Spinal cord (tissue), 10 donors: ENCODE measurements at places on chromosomes 16 and 17. TPM values are rescaled to one million over a fixed set of nuclear protein-coding genes. Genes with fewer than 3 reads are reported as not detected.

DNA sequence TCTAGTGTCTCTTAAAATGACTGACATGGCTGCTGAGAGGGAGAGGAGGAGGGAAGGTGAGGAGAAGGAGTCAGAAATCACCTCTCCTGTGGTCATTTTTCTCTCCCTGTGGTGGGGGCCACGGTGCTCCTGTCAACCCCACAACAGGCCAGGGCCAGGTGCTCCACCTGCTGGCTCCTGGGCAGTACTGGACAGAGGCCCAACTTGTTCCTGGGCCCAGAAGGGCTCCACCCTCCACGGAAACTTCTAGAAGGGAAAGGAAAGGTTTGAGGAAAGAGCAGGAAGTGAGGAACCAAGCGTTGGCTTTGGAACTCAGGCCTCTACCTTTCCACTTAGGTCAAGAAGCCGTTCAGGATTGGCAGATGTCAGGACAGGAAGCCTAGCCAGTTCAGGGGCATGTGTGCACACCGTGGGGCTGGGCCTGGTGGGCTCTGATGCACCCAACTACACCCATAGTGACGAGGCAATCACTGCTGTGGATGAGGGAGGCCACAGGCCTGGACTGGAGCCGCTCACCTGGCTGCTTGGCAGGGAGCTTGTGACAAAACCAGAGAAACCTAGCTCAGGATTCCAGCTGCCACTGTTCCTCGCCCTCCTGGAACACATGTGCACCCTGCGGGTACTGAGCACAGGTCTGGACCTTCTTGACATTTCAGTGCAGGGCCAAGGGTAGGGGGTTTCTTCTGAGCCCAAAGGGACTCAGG lies 36.1 kb downstream of the WNT3 start:
- H3K4me1 ChIP-seq: peaks cover 20% of the 10 kb centered on the region
- peaks cover 28% of the 10 kb centered on the region for H3K36me3 ChIP-seq
- no peaks in the 10 kb centered on the region for H3K27me3 ChIP-seq
- DNase-seq: no peak

- no peak overlapping the region for H3K27ac ChIP-seq
- no peaks in the 10 kb centered on the region for H3K4me1 ChIP-seq
- peaks cover 21% of the 10 kb centered on the region for H3K36me3 ChIP-seq
Observed at GRCh38 chr17:47629826-47630225, 19.9 kb upstream of the KPNB1 start.

DNA sequence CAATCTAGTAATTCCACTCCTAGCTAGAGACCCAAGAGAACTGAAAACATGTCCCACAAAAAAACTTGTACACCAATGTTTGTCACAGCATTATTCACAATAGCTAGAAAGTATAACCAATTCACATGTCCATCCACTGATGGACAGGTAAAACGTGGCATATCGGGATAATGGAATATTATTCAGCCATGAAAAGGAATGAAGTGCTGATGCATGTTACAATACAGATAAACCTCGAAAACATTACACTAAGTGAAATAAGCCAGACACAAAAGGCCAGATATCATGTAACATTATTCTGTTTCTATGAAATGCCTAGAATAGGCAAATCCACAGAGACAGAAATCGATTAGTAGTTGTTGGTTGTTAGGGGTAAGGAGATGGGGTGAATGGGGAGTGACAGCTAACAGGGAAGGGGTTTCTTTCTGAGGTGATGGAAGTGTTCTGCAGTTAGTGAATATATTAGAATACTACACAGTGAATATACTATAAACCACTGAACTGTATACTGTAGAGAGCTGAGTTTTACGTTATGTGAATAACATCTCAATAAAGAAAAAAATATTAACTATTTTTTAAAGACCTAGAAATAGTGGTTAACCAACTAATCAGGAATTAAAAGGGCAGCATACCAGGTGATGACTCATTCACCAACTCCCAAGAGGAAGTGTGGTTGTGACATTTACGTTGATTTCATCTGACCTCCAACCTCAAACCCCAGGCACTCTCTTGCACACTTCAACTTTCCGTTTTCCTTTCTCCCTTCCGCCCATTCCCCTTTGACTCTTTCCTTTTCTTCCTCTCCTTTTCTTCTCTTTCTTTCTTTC lies 48.6 kb downstream of the GAS7 start:
- DNase-seq: no peak
- no peak overlapping the region for H3K4me3 ChIP-seq
- no peak overlapping the region for H3K27ac ChIP-seq
- no peaks in the 10 kb centered on the region for H3K36me3 ChIP-seq
- H3K27me3 ChIP-seq: no peaks in the 10 kb centered on the region
- H3K4me1 ChIP-seq: peaks cover 22% of the 10 kb centered on the region

DNA sequence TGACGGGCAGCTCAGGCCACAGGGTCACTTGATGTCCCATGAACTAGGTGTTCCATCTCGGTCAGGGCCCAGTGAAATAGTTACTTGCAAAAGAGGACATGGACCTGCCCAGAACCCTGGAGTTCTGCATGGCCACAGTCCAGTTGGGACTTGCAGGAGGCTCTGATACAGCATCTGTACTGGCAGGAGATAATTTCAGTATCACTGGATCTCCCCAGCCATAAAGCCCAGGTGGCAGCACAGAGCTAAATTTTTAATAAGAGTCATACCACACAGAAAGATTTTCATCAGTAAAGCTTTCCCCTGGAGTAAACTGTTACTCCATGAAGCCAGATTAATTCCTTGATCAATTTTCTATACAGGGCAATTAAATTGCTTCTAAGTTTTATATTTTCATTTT lies 18.0 kb upstream of the SLC16A5 start:
- DNase-seq: no peak
- peaks cover 7% of the 10 kb centered on the region for H3K4me1 ChIP-seq
- H3K36me3 ChIP-seq: peaks cover 9% of the 10 kb centered on the region
- no peak overlapping the region for H3K27ac ChIP-seq

DNA sequence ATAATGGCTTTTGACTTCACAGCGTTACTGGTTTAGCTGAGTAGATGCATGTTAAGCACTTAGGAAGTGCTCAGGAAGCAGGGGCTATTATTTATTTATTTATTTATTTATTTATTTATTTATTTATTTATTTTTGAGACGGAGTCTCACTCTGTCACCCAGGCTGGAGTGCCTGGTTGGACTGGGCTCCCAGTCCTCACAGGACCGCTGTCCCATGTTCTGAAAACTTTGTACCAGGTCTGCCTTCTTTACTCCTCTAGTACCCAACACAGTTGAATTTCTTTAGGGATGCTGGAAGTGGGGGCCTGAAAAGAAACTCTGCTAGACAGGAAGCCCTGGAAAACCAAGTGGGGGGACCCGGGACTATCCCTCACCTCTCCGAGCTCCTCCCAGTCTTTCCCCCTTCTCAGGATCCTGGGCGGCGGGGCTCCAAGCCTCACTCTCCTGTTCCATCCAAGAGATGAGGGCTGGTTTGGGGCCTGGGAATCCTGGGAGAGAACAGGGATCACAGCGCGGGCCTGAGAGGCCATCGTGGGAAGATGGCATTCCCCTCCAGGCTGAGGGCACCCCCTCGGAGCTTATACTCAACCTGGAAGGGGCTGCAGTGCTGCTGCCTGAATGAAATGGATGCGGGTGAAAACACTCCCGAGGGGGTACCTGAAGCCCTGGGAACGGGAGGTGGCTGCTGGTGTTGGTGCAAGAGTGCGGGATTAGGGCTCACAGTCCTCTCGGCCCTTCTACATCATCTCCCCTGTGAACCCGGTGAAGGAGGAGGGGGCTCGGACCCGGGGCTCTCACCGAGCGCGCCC lies 674 bp downstream of the ZNF688 start:
- no peak for DNase-seq
- H3K27me3 ChIP-seq: no peaks in the 10 kb centered on the region
- H3K4me1 ChIP-seq: peaks cover 26% of the 10 kb centered on the region

DNA sequence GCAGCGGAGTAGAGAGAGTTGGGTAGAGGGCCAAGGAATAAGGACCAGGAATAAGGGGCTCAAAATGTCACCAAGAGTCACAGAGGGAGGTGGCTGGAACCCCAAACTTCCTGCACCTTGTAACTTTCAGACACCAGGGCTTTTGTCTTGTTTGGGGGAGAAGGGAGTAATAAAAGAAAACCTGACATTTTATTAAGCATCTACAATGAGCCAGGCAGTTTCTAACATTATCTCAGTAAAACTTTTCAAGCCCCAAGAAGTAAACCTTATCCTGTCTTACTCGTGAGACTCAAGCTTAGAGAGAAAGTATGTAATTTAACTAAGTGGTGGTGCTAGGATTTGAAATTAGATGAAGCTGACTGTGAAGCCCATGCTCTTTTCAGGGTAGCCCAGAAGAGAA lies 848 bp upstream of the MTMR4 start:
- H3K4me3 ChIP-seq: no peak overlapping the region
- peaks cover 28% of the 10 kb centered on the region for H3K36me3 ChIP-seq
- peak overlapping the region; percentile 45 for H3K27ac ChIP-seq
- peaks cover 47% of the 10 kb centered on the region for H3K4me1 ChIP-seq
- no peak for DNase-seq

DNA sequence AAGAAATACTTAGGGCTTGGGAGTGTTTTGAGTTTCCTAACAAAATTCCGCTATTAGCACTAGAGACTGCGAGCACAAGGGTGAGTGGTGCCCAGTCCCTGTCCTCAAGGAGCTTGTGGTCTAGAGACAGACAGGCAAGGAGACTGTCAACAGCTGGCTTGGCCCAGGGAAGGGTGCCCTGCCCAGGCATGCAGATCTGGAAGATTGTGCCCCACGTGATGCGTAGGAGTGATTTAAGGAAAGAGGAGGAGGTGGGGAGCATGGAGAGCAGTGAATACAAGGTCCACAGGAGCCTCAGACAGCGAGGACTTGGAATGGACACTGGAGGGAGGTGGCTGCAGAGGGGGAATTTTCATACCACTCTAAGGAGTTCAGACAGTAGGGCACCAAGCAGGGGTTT lies 25.0 kb downstream of the SCPEP1 start:
- H3K27ac ChIP-seq: no peak overlapping the region
- no peaks in the 10 kb centered on the region for H3K27me3 ChIP-seq
- H3K36me3 ChIP-seq: peaks cover 5% of the 10 kb centered on the region
- no peaks in the 10 kb centered on the region for H3K4me1 ChIP-seq
- DNase-seq: no peak
- H3K4me3 ChIP-seq: no peak overlapping the region

DNA sequence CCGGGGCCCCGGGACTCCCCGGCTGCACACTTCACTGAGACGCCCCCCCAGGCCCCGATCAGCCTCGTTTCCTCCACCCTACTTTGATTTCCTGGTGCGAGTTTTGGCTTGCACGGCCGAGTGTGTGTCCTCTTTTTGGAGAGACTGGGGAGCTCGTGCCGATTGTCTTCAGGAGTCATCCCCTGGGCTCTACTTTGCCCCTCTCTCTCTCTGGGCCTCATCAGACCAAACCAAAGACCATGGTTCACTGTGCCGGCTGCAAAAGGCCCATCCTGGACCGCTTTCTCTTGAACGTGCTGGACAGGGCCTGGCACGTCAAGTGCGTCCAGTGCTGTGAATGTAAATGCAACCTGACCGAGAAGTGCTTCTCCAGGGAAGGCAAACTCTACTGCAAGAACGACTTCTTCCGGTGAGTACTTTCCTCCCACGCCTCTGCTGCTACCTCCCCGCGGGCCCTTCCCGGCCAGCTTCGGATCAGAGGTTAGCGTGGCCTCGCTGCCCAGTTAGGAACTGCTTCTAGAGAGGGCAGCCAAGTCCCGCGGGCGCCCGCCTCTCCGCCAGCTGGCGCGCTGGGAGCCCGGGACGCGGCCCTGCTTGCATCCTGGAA lies 787 bp downstream of the LHX1 start:
- H3K36me3 ChIP-seq: peaks cover 10% of the 10 kb centered on the region
- H3K4me1 ChIP-seq: peaks cover 86% of the 10 kb centered on the region

DNA sequence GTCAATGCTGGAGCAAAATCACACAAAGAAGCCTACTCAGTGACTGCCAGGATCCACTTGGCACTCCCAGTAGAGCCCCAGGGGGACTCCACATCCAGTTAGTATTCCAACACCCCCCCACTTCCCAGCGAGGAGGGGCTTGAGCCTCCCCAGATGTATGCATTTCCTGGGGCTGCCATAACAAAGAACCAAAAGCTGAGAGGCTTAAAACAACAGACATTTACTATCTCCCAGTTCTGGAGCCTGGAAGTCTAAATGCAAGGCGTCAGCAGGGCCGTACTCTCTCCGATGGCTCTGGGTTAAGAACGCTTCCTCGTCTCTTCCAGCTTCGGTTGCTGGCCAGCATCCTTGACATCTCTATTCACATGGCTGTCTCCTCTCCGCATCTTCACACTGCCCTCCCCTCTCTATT lies 23.0 kb upstream of the GNA13 start:
- peak; percentile 64 for DNase-seq
- peak overlapping the region; percentile 83 for H3K27ac ChIP-seq
- no peaks in the 10 kb centered on the region for H3K36me3 ChIP-seq
- peaks cover 35% of the 10 kb centered on the region for H3K4me1 ChIP-seq

GRCh38 chr17:82097919-82098168 lies 192 bp downstream of the FASN start:
- no peaks in the 10 kb centered on the region for H3K27me3 ChIP-seq
- peaks cover 53% of the 10 kb centered on the region for H3K4me1 ChIP-seq
- H3K27ac ChIP-seq: peak overlapping the region; percentile 15
- H3K36me3 ChIP-seq: peaks cover 67% of the 10 kb centered on the region

DNA sequence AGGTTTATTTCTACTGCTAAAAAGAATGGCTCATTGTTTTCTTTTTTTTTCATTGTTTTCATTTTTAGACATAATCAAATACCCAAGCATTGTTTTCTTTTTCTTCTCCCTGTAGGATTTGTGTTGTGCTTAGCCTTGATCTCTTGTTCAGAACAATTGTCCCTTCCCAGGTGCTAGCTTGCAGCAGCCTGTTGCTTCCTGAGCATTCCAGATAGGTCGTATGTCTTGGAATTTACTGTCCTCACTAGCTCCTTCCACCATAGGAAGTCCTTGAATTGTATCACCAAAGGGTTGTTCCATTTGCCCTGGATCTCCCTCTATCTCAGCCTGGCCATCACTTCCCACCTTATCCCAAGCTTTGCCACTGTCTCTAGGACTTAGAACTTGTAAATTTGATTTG lies 10.0 kb upstream of the VPS4A start:
- no peaks in the 10 kb centered on the region for H3K27me3 ChIP-seq
- no peak overlapping the region for H3K27ac ChIP-seq
- H3K4me3 ChIP-seq: no peak overlapping the region
- no peaks in the 10 kb centered on the region for H3K4me1 ChIP-seq

GRCh38 chr17:30130121-30130520 lies 13.5 kb downstream of the NSRP1 start:
- H3K4me3 ChIP-seq: no peak overlapping the region
- no peaks in the 10 kb centered on the region for H3K27me3 ChIP-seq
- no peak overlapping the region for H3K27ac ChIP-seq
- H3K4me1 ChIP-seq: no peaks in the 10 kb centered on the region
- no peak for DNase-seq

Gene HBA1
- 718 TPM for total RNA-seq

Gene C16orf92
- not detected for total RNA-seq

Gene VWA3A
- total RNA-seq: 21.4 TPM

Gene SKAP1
- total RNA-seq: 4.4 TPM

Gene CCP110
- 78.1 TPM for total RNA-seq
